ENCODE measurements at places on chromosomes 12 and 14.

GRCh38 chr12:131815131-131815530 lies 13.1 kb upstream of the MMP17 start:
- no peak for DNase-seq

GRCh38 chr12:53223389-53224060 lies 8.5 kb downstream of the RARG start:
- no peak for DNase-seq

DNA sequence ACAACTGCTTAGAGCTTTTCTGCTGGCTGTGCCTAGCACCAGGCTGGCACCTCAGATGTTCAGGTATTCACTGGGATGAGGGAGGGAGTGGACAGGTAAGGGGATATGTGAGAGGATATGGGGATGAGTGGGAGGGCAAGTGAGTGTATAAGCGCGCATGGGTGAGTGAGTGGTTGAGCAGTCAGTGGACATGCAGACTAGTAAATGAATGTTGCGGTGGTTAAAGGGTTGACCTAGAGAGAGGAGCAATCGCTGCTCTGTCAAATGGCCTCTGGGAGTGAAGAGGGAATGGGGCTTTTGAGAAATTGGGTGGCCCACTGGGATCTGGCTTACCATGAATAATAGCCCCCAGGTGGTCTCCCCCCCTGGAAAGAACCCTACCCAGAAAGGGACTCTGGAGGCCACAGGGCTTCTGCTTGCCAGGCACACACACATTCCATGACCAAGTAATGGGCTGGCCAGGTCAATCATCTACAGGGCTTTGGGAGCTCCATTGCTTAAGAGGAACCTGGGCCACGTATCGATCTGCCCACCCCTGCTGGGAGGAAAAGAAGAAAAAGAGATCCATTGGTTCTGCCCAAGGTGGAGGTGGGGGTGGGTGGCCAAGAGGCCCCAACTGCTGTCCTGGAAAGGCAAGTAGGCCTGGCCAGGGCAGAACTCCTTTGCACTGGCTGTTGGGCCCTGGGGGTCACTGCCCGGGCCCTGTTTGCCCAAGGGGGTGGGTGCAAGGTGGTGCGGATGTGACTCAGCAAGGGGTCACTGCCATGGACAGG lies 30.8 kb upstream of the ZFP36L1 start:
- no peak for DNase-seq

GRCh38 chr12:76998386-76998785 lies 67.0 kb downstream of the E2F7 start:
- DNase-seq: no peak

DNA sequence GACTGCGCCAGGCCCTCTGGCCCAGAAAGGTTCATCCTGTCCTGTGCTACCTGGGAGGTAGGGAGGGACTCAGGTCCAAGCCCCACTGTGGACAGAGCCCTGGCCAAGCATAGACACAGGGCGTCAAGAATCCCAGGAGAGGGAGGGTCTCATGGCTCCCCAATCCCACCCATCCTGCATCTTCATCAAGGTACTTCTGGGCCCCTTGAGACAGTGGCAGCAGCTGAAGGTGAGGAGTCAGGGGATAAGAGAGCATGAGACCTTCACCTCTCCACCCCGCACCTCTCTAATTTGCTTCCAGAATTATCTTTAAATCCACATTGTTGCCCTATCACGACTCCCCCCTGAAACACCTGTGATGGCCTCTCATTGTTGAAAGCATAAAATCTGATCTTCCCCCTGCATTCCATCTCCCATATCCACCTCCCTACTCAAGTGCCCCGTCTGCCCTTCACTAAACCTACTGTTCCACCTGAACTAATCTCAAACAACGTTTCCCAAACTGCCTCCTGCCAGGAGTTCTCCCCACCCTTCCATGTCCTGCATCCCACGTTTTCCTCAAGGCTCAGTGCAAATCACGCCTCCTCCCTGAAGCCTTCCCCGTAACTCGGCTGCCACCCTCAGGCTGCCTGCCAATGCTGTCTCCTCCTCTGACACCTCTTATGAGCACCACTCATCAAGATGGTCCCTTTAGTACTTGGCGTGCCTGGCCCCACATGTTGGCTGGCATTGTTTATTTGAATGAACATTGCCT lies 27.1 kb downstream of the KRT18 start:
- no peak for DNase-seq

DNA sequence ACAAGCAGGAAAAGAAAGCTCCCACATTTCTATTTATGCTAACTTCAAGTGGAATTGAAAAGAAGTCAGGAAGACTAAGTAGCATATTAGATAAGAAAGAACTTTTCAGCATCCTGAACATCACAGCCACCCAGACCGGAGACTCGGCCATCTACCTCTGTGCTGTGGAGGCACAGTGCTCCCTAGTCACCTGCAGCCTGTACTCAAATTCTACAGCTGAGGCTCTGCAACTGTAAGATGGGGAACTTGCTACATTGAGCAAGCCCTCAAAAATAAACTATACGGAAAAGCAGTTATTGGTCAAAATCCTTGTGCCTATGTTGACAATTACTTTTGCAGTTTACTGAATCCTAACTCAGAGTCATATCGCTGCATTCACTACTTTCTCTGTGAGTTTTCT lies 361.9 kb downstream of the DAD1 start:
- DNase-seq: no peak

DNA sequence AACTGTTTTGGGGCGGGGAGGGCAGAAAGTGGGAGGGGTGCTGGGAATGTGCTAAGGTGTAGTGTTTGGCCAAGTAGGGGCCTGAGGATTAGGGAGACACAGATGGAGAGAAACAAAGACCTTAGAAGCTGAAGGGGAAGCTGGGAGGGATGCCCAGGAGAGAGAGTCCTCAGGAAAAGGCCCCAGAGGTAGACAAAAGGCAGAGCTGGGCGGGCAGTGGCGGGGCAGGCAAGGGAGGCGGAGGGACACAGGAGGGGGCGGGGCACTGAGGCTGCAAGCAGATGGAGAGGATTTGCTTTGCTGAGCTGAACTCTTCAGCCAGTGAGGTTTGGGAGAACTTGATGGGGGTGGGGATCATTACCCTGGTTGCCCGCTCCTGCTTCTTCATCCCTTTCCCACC lies 2.8 kb downstream of the PTMS start:
- no peak for DNase-seq

- no peak for DNase-seq
These were observed 123.5 kb upstream of the FBXO33 start for GRCh38 chr14:39555749-39556148.

- DNase-seq: no peak
These were observed 1466.1 kb upstream of the SEL1L start for GRCh38 chr14:82999802-83000201.

DNA sequence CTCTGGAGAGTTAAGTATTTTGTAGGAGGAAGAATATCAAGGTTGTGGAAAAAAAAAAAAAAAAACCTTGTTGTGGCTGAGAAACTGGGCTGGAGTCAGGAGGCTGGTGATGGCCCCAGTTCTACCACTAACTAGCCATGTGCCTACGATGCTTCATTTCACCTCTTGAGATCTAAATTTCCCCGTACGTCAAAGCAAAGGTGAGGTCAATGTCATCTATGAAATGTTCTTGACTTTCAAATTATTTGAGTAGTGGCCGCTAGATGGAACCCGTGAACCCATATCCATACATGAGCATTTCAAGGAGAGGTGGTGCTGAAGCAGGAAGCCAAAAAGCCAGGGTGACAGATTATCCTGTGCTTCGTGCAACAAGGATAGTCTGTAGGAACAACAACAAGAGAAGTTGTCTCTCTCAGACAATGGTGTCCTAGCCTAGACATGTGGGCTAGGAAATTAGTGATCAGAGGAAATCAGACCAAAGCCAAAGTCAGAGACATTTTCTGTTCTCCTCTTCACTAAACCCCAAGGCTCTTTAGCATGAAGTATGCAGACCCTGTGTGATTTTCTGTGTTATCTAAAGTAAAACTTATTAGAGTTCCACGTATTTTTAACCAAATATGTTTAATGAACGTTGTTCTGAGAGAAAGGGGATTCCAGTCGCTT lies 95.5 kb upstream of the ETV6 start:
- peak; percentile 34 for DNase-seq

DNA sequence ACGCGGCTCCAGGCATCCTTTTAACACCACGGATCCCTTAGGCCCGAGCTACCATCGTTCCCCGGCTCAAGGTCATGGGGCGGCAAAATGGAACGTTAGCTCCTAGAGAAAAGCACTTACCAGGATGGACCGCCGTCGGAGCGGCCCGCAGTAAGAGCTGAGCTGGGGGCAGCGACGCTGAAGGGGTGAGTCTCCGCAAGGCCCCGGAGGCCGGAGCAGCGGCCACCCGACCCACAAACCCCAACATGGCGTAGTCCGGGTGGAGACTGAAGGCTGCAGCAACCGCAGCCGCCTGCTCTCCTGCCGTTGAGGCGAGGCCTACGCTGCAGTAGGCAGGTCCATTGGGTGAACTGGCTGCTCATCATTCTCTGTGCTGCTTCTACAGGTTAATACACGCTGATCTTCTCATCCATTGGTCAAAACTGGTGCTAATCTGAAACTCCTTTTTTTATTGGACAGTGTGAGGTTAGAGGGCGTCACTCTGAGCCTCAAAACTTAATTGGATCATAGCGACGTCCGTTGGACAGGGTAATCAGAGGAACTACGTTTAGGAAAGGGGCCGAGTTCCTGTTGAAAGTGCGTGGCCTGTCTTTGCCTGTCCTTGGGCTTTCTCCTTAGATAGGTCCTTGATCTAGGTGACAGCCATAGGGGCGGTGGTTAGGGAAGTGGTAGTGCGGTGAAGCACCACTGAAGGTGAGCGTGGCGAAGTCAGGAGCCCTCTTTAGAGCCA lies at the start of gene ATP5F1B:
TSS of gene ATP5F1B (minus strand) at position 268 of the 730 bp plus-strand sequence. CDS start at position 247, 21 bp downstream.
- peak; percentile 73 for DNase-seq

DNA sequence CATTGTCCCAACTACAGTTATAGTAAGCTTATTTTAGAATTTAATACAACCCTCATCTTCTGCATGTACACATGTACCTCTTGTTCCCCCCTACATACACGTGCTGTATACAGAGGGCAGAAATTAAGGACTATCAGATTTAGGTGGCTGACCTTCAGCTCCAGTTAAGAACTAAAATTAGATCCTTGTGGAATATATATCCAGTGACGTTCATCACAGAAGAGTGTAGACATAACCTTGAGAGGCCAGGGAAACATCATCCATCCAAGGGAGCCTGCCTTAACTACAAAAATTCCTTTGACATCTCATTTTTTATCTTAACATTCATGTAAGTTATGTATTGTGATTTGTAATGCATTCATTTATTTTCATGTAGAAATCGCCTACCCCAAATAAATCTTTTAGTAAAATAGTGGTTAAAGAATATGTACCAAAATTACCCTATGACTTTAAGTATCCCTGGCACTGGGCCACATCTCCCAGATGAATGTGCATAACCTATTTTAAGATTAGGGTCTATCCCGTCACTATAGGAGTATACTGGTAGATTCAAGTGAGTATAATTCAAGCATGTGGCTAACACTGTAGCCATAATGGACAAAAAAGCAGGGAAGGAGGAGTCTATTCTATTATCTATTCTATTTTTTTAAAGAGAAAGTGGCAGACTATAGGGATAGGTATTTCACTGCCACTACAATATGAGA lies 27.5 kb downstream of the RIC8B start:
- no peak for DNase-seq

DNA sequence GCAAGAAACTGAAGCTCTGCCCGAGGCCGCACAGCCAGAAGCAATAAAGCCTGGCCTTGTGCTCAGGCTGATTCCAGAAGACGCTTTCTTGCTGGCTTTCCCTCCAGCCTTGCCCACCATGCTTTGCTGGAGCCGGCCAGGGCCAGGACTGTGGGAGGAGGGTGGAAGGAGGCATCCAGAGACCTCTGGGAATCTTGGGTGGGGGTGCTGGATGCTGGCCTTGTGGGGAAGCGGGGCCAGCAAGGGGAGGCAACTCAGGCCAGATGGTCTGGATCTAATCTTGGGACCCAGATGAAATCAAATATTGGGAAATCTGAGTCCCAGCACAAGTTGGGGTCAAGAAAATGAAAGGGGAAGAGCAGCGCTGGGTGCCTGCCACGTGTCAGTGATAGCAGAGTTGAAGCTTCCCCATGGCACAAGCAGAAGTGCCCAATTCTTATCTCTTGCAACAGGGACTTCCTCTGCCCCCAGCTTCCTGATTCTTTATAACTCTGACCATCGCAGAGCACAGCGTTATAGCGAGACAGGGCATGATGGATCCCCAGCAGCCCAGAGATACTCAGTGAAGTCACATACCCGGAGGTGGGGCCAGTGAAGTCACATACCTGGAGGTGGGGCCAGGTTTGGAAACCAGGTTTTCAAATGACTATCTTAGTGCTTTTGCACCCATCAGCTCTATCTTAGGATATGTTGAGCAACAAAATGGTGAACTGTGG lies 6.4 kb upstream of the RABGGTA start:
- no peak for DNase-seq

DNA sequence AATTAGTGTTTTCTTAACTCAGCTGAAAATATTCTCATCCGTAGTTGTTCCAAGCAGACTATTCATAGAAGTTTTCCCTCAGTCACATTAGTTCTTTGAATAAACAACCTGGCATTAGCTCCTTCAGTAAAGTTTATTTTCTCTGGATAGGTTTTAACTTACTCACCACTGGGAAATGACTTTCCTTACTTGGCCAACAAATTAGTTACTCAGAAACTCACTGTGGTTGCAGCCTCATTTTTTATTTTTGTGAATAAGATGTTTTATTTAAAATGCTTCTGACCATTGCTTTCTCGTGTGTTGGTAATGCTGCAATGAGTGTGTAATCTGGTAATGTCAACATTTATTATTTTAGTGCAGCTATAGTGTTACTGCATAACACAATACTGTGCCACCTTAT lies 74.9 kb downstream of the NOVA1 start:
- no peak for DNase-seq

GRCh38 chr12:18955594-18955993 lies 173.9 kb upstream of the PLEKHA5 start:
- DNase-seq: no peak

GRCh38 chr12:10362325-10362724 lies 27.5 kb downstream of the KLRK1 start:
- DNase-seq: no peak

- DNase-seq: no peak
These were observed 2.7 kb downstream of the C2CD5 start for GRCh38 chr12:22541496-22542155.

DNA sequence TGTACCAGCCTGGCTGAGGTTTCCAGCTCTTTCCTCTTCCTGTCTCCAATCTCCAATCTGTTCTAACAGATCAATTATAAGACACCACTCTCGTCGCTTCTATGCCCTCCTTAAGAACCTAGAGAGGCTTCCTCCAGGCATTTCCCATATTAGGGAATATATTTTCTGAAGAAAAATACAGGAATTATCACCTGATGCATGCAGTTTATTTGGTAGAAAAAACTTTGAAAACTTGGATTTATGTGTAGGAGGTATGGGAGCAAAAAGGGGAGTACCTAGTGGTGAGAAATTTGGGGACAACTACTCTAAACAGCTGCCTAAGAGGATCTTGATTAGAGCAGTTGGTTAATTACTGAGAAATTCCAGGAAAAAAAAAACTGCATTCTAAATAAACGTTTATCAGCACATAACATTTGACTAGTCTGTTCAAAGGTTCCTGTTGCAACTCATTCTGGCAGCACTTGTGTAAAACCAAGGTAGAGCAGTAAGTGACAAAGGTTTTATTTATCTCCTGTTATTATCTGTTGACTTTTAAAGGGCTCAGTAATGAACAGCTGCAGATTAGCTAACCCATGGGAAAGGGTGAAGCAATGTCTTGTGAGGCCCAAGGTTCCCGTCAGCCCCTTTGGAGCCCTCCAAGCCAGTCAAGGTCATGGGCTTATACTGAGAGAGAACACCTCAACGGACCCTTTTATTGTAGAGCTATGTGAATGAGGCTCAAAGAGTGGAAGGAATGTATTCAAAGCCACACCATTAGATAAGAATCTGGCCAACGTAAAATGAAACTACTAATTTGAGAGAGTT lies 36.4 kb upstream of the NR1H4 start:
- no peak for DNase-seq
